Activated CD8-positive, alpha-beta T cell treated with anti-CD3 and anti-CD28 coated beads, Interleukin-2, amount 10 ng/mL, durations not matched to agents 7 days and 5 days (primary cell): ENCODE measurements at places on chromosomes 1 and 21.

GRCh38 chr1:10906866-10907519 is 105.5 kb upstream of the TARDBP start:
- DNase-seq, result no peak

DNA sequence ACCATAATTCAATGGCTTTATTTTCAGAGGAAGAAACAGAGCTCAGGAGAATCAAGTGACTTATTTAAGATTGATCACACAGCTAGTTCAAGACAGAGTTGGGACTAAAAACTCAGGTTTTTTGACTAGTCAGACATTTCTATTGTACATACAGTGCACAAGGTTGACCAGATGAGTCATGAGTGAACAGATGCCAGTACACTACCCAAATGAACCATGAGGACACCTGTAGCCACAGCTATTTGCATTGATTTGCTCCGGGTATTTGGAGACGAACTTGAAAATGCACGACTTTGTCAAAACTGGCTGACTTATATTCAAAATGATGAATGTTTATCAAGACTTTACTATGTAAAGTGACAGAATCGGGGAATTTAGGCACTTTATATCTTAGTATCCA is 161.7 kb upstream of the ST6GALNAC5 start:
- DNase-seq, result no peak

GRCh38 chr21:44593598-44594405 is 1.5 kb upstream of the KRTAP10-6 start:
- DNase-seq, result no peak

GRCh38 chr1:20792196-20792595 is 5.1 kb upstream of the HP1BP3 start:
- DNase-seq, result no peak

DNA sequence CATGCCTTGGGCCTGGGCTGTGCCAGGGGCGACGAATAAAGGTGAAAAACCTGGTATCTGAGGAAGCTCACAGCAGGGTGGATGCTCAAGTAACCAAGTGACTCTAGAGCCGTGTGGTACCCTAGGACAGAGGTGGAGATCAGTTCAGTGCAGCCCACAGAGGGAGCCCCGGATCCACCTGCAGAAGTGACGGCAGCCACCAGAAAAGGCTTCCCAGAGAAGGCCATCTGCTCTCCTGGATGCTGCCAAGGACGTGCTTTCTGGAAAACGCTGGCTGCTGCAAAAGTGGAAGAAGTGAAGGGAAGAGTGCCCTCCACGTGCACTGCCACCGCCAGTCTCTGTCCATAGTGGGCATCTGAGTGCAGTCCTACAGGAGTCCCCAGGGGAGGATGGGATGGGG is 27.7 kb downstream of the TMCO4 start:
- DNase-seq, result no peak

DNA sequence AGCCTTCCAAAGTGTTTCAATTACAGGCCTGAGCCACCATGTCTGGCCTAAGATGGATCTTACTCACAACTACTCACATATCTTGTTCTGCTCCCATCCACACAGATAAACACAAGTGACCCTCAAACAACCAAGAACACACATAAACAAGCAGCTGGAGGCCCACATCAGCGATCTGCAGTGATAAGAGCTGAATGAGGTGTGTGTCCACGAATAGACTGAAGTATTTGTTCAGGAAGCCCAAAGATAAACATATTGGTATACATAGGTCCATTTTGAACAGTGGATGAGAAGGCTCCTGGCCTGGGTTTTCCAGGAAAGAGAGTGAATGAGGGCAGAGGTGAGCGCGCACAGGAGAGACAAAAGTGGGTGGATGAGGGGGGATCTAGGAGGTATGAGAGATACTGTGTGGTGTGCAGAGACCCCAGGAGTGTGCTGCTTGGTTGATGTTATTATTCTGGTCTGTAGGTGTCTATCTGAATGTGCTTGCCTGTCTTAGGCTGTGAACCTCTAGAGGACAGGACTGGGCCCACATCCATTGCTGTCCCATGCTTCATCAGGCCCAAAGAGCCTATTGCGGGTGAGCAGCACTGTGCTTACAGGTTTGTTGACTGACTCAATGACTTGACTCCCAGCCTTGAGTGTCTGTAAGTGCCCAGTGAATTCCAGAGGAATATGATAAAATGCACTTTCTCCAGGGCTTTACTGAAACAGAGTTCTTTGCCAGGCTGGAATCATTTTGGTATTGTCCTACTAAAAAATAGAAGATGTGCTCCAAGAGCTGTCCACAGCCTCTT is 79.9 kb upstream of the ATP1A1 start:
- no peak for DNase-seq

- DNase-seq, result no peak
These were observed 127.6 kb upstream of the DAB1 start for GRCh38 chr1:57551476-57551875.

- DNase-seq, result no peak
These were observed 7.4 kb upstream of the KLHDC7A start for GRCh38 chr1:18473195-18473815.

GRCh38 chr1:79460773-79461436 is 454.4 kb upstream of the ADGRL4 start:
- no peak for DNase-seq

GRCh38 chr1:197806718-197807117 is 31.4 kb upstream of the DENND1B start:
- no peak for DNase-seq

- DNase-seq, result no peak
These were observed 112.1 kb downstream of the PCP4 start for GRCh38 chr21:39979321-39979720.

DNA sequence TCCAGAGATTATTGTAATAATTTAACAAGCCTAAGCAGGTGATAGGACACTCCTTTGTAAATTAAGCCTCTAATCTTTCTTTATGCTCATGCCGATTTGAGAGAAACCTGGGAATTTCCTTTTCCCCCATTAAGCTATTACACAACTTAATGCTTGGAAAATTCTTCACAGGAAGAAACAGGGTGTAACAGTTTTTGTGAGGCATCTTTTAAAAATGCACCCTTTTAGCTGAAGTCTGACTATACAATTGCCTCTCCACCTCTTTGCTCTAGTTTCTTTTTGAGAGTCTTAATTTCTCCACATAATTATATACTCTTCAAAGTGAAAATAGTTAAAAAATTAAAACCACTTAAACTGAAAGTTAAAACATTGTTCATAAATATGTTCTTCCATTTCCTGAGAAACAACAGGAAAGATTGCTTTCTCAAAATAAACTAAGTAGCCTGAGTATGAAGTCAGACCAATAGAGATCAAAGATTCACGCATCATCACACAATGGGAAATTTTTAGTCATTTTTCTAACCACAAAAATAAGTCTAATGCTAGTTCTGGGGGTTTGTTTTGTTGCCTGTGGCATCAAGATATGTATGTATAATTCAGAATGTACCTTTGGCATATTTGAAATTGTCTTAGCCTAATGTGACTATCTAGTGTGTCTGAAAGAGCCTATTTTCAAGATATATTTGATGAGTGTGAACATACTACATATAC is 34.7 kb downstream of the LRRC8D start:
- DNase-seq, result no peak

- peak; percentile 73 for DNase-seq
These were observed at the start of gene VWA1 for GRCh38 chr1:1435106-1435903. TSS of gene VWA1 (plus strand) at chr1:1435690. CDS start at chr1:1435749, 59 bp downstream.

- DNase-seq, result no peak
These were observed 176.5 kb upstream of the RUNX1 start for GRCh38 chr21:35225573-35225972.

- DNase-seq, result no peak
These were observed 154.1 kb downstream of the NPHP4 start for GRCh38 chr1:5837976-5838653.

GRCh38 chr1:17134034-17134433 is 14.8 kb upstream of the PADI2 start:
- DNase-seq, result no peak

GRCh38 chr1:10685808-10686403 is 110.5 kb downstream of the CASZ1 start:
- no peak for DNase-seq

DNA sequence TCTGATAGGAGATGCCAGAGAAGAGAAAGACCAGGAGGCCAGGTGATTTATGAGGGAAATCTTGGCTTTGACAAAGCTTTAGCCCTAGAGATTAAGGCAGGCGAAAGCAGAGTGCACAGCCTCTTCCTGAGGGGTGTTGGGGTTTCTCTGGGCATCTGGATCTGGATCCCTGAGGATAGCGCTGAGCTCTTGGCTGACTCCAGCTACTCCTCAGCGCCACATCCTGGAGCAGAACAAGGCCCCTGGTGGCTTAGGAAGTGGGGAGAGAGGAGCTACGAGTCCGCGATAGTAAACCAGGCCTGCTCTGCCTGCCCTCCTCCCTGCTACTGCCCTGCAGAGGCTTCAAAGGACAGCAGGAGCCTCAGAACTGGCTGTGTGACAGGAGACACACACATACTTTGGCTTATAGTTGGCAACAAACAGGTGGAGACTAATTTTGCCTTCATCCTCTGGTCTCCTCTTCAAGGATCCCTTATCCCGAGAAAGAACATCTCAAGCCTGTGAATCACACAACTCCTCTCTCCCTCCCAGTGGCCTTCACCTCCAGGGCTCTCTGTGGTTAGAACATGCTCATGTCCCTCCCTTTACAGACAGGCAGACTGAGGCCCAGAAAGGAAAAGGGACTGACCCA is 66.9 kb downstream of the TRABD2B start:
- DNase-seq, result no peak
